ENCODE measurements at places on chromosomes 7 and 10.

DNA sequence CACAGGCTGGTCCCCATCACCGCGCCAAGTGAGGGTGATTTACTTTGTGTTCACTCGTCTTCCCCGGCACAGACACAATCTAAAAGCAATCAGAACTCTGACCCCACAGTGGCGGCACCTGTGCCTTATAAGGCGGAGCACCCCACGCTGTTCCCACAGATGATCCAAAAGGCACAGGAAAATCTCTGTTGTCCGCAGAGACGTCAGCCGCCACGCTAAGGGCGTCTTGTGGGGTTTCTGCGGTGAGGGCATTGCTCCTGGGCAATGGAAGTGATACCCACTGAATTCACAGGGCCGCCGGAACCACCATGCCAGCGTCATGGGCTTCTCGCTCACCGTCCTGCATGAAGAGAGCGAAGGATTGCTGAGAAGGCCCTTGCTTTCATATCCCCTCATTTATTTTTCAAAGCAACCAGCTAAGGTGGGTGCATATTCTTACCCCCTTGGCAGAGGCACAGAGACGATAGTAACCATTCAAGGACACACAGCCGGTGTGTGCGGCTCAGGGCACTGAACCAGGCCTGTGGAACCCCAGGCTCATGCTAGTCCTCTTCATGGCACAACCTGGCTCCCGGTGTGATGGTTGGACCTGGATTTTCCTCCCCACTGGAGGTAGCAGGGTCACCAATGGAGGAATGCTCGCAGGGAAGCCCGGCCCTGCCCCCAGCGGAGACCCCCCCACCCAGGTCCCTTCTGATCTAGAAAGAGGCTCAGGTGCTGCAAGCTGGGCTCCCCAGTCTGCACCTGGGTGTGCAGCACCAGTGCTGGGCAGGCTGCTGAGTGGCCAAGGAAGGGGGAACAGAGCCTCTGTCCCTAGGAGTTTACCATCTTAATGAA is 279.0 kb downstream of the TCERG1L start:
- no peak for DNase-seq

DNA sequence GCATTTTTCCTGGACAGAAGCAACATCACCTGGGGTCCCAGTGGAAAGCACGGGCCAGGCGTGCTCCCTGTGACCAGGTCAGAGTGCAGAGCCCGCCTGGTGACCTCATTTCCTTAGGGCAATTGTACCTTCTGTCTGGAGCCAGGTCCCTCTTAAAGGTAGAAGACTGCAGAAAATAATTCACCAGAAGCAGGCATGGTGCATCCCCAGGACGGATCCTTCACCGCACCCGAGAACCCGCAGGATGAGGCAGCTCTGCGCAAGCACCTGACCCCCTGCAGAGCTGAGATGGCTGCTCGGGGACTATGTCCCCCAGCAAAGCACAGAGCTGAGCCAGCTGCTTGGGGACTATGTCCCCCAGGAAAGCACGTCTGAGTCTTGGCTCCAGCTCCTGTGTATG is 557.6 kb downstream of the PTPRN2 start:
- DNase-seq: no peak

DNA sequence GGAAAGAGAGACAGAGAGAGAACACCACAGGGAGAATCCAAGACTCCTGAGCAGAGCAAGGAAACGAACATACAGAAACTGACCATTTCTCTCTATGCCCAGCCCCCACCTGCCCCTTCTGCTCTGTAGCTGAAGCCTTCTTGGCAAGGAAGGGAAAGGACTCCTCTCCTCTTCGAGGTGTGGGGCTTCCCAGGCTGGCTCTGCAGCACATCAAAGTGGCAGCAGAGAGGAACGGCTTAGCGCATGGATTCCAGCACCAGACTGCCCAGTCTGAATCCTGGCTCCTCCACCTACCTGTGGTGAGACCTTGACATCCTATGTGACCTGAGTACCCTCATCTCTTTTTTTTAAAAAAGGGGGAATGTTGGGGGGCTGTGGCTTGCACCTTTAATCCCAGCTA is 69.4 kb downstream of the SH3PXD2A start:
- no peak for DNase-seq

- no peak for DNase-seq
These were observed 108.3 kb downstream of the EGFR start for GRCh38 chr7:55127135-55127551.

DNA sequence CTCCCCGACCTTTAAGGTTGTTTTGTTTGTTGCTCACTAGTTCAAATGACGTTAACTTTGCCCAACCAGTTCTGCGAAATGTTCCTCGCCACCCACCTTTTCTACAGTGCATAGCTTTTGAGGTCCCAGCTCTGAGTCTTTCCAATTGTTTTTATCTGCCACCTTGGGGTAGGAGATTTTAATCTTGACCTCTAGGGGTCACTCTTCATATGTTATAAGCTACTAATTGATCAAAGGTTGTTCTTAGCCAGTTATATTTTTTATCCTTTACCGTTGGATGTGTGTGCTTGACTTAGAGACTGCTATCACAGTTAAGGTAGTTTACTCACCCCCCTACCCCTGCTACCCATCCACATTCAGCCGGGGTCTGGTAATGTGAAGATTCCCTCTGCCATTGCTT is 372.4 kb downstream of the SUGCT start:
- DNase-seq: no peak

GRCh38 chr7:7529328-7529727 is 6.3 kb downstream of the COL28A1 start:
- no peak for DNase-seq

GRCh38 chr10:70615784-70616522 is 13.4 kb upstream of the PRF1 start:
- no peak for DNase-seq

GRCh38 chr10:125161707-125162119 is 1.4 kb upstream of the CTBP2 start:
- DNase-seq: peak; percentile 42

- no peak for DNase-seq
These were observed 66.2 kb upstream of the SDK1 start for GRCh38 chr7:3234851-3235250.

GRCh38 chr10:47311932-47312662 is 10.2 kb upstream of the GDF2 start:
- peak; percentile 84 for DNase-seq

DNA sequence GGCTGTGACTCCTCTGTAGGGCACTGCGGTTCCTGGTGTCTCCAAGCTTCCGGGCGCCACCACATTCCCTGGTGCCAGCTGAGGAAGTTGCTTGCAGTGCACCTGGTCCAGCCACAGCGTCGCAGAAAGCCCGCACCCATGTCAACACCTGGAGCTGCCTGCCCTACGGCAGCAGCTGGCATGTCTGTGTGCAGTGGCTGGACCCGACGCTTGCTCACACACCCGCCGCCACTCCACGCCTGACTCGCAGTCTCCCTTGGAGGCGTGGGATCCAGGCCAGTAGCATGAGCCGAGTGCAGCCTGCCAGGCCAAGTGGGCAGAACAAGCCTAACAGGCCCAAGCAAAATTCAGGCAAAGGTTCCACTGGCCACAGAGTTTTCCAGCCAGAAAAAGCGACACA is 118.1 kb upstream of the PHF14 start:
- no peak for DNase-seq

DNA sequence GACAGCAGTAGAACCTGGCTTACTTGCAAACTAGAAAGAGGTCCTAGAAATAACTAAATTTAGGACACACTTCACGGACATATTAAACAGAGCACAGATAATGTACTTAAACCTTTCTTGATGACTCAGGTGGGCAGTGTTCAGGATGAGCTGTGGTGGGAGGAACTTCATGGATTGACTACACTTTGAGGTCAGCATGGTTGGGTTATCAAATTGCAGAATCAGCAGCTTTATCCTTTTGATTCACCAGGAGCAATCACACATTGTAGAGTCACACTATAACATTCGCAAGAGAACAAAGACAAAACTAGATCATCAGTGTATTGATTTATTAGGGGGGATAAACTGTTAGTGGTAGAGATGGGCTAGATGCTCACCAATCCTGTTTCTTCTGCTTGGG is 38.6 kb upstream of the AGK start:
- DNase-seq: no peak

GRCh38 chr7:123494193-123494796 is 40.1 kb downstream of the IQUB start:
- peak; percentile 25 for DNase-seq

- DNase-seq: no peak
These were observed 24.7 kb downstream of the MYL10 start for GRCh38 chr7:101604331-101604933.

- peak; percentile 45 for DNase-seq
These were observed 68.4 kb downstream of the ABCC2 start for GRCh38 chr10:99850767-99851340.

DNA sequence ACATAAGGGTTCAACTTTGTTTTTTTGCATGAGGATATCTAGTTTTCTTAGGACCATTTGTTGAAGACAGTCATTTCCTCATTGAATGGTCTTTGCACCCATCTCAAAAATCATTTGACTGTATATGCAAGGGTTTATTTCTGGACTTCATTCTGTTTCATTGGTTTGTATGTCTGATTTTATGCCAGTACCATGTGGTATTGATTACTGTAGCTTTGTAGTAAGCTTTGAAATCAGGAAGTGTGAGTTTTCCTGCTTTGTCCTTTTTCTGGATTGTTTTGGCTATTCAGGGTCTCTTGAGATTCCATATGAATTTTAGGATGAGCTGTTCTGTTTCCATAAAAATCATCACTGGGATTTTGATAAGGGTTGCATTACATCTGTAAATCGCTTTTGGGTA is 63.9 kb downstream of the SND1 start:
- DNase-seq: no peak

GRCh38 chr7:157044943-157045660 is 34.6 kb upstream of the MNX1 start:
- DNase-seq: no peak
